Anterior cingulate cortex (tissue), 58 donors: ENCODE measurements at places on chromosomes 13 and 19.

DNA sequence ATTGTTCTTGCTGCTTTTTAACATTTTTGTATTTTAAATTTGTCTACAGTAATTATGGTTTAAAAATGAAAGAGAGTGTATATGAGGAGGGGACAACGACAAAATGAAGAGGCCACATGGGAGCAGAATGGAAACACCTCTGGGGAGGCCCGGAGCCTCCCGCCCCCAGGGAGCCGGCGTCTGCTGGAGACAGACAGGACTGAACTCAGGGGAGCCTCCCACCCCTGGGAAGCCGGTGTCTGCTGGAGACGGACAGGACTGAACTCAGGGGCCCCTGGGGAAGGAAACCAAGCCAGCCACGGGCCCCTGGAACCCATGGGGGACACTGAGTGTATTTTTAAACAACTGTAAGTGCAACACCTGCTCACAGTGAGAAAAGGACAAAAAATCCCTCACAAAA lies 16.7 kb upstream of the SLC39A3 start:
- no peak for DNase-seq

GRCh38 chr13:70729369-70729768 lies 621.1 kb upstream of the KLHL1 start:
- no peak for DNase-seq

DNA sequence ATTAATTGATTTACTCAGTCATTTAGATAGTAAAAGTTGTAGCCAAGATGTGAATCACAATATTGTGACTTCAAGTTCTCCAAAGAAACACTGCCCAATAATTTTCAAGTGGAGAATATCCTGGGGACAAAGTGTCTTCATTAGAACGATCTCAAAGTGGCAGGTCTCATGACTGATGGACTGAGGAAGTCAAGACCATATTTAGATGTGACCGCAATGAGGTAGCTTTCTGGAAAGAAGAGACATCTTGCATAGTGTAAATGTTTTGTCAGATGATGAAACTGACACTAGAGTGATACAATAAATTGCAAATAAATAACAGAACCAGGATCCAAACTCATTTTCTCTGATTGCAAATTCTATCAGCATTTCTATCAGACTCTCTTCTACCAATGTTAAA lies 1476.9 kb downstream of the EFNB2 start:
- no peak for DNase-seq

- DNase-seq = no peak
Observed at GRCh38 chr13:60689571-60689970, 292.6 kb downstream of the TDRD3 start.

DNA sequence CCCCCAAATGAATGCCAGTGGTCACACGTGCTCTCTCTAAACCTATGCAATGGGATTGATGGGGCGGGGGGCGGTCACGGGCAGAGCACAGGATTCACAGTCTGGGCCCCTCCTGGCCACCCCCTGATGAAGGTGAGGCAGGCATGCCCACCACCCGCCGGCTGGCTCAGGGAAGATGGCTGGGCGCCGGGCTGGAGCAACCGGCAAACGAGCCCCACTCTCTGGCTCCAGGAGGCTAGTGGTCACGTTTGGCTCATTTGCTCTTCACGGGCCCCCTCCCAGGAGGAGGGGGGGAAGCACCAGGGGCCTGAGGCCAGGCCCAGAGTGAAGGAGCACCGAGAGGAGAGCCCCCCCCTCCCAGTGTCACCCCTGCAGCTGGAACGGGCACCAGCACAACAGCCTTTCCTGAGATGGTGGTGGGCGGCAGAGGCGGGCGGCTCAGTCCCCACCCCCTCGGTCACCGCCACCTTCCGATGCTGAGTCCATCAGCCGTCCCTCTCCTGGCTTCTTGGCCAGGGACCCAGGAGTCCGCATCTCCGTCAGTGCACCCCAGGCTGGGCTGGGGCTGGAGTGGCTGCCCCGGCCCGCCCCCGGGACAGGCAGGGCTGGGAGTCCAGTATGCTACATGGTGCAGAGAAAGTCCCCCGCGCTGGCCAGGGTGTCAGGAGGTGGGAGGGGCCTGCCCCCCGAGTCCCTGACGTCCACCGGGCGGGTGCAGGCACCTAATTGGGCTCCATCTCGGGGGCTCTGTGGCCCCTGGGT lies 9.7 kb downstream of the BBC3 start:
- DNase-seq = no peak

DNA sequence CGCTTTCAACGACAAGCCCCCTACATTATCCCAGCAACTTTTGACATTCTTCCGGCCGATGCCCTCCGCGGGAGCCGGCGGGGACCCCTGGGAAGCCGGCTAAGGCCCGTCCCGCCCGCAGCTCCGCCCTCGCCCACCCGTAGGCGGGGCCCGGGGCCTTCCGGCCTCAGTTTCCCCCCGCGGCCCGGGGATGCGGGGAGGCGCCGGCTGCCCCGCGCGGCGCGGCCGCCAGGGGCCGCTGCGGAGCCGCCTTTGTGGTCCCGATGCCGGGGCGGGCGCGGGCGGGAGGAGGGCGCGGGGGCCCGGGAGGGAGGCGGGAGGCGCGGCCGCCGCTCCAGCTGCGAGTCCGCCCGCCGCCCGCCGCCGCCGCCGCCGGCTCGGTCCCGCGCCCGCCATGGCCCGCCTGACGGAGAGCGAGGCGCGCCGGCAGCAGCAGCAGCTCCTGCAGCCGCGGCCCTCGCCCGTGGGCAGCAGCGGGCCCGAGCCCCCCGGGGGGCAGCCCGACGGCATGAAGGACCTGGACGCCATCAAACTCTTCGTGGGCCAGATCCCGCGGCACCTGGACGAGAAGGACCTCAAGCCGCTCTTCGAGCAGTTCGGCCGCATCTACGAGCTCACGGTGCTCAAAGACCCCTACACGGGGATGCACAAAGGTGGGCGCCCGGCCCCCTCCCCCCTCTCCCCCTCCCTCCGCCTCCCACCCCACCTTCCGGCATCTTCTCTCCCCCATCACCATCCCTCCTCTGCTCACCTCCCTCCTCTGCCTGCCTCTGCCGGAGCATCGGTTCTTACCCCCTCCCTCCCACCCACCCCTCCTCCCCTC lies at the start of gene CELF5:
CELF5 (plus strand) TSS at position 316 of the 823 bp plus-strand sequence; CDS start at position 395, 79 bp downstream.
- DNase-seq = peak; percentile 58

DNA sequence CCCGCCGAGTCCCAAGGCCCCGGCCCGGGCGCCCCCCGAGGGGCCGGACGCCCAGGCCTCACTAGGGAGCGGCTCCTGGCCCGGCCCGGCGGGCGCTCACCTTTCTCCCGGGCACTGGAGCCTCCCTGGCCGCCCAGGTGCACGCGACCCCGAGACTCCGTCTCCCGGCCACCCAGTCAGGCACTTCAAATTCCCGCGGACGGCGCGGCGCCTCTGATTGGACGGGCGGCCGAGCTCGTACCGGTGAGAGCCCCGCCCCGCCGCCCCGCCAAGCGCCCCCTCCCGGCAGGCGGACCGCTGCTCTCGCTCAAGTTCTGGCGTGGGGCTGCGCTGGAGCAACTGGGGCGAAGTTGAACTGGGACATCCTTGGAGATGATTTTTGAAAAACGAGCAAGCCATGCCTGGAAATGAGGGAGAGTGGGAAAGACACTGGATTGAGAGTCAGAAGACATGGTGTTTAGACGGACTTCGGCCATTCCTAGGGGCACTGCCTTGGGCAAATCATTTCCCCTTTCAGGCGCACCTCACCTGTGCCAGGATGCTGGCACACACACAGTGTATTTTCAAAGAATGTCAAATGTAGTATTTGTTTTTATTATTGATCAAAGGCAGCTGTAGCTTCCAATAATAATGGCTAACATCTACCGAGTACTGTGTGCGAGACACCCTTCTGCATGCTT lies 485.3 kb downstream of the UQCRFS1 start:
- DNase-seq = no peak

DNA sequence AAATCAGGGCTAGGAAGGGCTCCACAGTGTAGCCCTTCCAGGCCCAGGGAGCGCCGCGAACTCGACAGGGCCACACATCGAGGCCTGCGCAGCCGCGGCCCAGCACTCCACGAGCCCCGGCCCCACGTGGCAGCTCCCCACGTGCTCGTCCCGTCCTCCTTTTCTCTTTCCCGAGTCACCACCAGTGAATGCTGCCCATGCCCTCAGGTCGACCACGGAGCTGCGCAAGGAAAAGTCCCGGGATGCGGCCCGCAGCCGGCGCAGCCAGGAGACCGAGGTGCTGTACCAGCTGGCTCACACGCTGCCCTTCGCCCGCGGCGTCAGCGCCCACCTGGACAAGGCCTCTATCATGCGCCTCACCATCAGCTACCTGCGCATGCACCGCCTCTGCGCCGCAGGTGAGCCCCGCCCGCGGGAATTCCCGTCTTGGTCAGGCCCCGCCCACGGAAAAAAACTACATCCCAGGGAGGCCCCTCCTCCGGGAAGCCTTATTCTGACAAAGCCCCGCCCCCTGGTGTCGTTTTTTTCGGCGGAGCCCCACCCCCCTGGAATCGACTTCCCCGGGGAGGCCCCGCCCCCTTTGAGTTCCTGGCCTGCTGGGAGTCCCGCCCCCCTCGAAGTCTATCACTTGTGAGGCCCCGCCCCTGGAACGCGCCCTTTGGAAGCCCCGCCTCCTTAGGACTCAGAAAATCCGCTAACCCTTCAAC lies 7.0 kb downstream of the HIF3A start:
- DNase-seq = no peak

- no peak for DNase-seq
Observed at GRCh38 chr13:94602467-94602866, 810 bp downstream of the GPR180 start.

- DNase-seq = no peak
Observed at GRCh38 chr13:93589788-93590187, 363.2 kb downstream of the GPC6 start.

GRCh38 chr13:109737046-109737573 lies 49.3 kb downstream of the IRS2 start:
- DNase-seq = no peak

GRCh38 chr13:51034906-51035305 lies 76.2 kb downstream of the C13orf42 start:
- no peak for DNase-seq

GRCh38 chr13:101869553-101869952 lies 417.1 kb downstream of the ITGBL1 start:
- DNase-seq = no peak
